Vagina (tissue), 2 donors: ENCODE measurements at places on chromosomes 13 and 19.

DNA sequence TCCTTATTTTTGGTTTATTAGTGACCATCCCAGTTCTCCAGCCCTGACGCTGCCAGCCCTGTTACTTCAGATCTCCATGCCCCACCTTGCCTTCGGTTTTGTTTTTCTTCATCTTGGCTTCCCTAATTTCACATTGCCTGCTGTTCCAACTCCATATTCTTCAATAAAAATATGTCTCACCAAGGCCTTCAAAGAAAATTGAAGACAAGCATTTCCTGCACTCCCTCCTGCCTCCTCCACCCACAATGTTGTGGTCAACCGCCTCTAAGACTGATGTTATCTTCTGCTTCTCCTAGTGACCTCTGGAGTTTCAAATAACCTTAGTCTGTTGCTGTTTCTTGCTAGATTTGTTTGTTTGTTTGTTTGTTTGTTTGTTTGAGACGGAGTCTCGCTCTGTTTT is 14.6 kb downstream of the PLD3 start:
- DNase-seq, result no peak

DNA sequence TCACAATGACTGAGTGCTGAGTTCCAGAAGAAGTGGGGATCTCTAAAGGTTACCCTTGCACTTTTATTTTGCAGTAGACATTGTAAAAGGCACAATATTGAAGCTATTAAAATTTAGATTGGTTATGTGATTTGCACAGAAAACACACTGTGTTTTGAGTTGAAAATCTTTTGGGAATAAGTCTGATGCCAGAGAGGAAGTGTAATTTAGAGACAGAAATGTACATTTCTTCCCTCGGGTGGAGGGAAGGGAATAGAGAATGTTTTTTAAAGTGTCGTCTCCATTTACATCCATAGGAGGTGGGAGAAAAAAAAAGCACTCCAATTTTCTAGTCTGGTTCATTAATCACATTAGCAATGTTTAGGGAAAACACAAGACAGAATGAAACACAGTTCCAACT is 465.8 kb downstream of the OLFM4 start:
- no peak for DNase-seq

DNA sequence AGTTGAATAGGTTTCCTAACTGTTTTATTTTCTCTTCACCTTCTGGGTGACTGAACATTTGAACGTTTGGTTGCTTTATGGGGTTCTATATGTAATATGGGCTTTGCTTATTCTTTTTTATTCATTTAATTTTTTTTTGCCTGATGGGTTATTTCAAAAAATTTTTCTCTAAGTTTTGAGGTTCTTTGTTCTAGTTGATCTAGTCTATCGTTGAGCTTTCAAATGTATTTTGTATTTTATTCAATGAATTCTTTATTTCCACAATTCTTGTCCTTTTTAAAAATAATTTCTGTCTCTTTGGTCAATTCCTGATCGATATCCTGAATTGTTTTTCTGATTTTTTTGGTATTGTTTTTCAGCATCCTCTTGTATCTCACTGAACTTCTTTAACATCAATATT is 239.5 kb upstream of the PCDH9 start:
- DNase-seq, result no peak

DNA sequence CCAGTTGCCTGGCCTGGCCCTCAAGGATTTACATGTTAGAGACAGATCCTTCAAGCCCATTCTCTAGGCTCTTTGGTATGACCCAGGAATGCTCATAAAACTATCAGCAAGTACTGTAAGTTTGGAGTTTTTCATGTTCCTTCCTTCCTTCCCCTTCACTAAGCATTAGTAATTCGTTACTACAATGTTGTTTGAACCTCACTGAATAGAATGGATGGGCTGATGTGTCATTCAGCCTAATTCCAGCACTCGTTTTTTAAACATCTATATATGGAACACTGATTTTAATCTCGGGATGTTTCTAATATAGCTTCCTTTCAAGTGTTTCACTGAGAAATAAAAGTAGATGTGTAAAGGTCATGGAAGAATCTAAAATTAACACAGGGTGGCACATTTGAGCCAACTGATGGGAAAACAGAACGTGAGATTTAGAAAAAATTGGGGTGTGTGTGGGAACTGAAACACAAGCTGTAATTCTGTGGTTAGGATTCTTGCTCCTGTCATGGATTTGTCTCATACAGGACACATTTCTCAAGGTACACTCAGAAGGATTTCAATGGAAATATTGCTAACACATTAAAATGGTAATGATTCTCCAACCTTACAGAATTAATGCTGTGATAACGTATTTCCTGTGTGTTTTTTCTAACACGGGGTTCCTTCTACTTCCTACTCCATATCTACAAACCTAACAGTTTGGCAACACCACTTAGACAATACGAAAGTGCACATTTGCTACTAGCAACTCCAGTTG is 93.4 kb downstream of the FLT1 start:
- no peak for DNase-seq

- no peak for DNase-seq
These were observed 7.2 kb downstream of the ZNF552 start for GRCh38 chr19:57807541-57807940.
